ENCODE measurements at places on chromosomes 5 and 9.

GRCh38 chr5:132408456-132408855 lies 38.9 kb downstream of the SLC22A5 start:
- DNase-seq, result no peak

DNA sequence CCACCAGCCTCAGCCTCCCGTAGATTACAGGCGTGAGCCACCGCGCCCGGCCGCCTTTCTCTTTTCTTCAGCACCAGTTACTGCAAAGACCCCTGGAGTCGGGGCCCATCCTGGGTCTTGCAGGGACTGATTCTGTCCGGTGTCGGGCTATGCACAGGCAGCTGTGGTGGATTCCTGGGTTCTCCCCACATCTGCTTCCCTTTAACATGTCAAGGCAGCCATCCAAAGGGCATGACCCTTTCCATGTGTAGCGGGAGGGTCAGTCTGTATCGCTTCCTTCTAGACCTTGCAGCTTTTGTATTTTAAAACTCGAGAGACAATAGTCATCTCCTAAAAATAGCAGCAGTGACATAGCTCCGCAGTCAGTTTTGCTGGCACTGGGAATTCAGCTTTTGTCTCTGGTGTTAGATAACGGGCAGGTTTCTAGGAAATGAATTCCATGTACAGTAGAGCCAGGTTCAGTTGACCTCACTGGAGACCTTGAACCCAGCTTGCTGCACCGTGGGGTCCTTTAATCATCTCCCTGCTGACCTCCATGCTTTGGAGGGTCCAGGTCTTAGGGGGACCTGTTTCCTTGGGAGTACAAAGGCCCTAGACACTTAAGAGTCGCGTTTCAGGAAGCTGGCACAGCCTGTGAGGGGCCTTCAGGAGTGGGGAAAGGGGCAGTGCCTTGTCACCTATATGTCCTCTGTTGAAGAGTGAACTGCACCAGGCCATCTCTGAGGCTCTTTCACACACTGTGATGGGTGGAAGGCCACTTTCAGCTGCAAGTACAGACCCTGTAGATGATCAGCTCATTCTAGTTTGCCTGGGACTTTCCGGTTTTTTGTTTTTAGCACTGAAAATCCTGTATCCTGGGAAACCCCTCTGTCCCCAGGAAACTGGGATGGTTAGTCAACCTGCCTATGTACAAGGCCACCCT lies 13.8 kb downstream of the ANKRD33B start:
- DNase-seq, result no peak

DNA sequence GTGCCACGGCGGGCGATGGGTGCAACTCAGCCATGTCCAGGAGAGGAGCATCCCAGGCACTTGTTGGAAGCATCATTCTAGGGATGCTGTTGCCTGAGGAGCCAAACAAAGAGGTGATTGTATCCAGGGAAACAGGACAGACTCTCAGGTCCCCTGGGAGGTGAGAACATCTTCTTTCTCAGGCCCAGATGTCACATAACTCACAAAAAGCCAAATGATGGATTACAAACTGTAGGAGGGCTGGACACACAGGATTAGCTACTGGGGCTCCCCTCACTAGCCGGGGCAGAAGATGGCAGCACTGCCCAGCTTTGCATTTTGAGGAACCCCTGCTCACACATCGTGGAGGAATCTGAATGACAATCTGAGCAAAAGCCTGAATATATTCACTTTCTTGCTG lies 64.7 kb upstream of the NFIL3 start:
- no peak for DNase-seq

DNA sequence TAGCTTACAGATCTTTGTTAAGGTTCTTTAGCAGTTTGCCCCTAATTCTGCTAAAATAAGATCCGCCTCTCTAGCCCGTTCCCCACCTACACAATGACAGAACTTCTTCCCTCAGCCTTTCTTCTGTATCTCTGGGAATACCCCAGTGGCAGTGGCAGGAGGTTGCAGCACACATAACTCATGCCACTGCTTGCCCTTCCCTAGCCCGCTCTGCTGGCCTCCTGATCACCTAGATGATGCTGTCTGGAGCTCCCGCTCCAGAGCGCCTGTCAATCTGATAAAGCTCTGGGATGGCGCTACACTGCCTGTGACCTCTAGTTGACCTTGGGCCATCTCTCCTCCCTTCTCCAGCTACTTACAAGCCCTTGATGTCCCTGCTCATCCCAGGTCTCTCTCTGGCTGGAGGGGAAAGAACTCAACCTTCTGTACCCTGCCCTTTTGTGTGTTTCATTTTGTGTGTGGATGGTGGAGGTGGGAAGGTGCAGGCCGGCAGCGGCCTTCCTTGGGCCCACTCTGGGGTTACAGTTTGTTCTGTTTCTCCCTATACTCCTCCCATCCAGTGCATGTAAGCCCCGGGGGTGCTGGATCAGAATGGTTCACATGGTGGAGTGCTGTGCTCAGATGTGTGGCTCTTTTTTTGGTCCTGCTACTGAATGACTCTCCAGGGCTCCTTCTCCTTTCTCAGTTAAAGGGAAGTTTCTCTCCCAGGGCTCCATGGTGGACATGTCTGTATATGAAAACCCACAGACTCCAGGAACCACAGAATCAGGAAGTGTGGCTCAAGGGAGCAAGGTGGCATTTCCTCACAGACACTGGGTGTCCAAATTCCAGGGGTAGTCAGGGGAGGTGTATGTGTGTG lies 29.1 kb downstream of the MTX3 start:
- no peak for DNase-seq

- no peak for DNase-seq
These were observed 47.7 kb upstream of the RNF130 start for GRCh38 chr5:180119031-180119902.

GRCh38 chr9:18723366-18723765 lies 249.4 kb downstream of the ADAMTSL1 start:
- no peak for DNase-seq

DNA sequence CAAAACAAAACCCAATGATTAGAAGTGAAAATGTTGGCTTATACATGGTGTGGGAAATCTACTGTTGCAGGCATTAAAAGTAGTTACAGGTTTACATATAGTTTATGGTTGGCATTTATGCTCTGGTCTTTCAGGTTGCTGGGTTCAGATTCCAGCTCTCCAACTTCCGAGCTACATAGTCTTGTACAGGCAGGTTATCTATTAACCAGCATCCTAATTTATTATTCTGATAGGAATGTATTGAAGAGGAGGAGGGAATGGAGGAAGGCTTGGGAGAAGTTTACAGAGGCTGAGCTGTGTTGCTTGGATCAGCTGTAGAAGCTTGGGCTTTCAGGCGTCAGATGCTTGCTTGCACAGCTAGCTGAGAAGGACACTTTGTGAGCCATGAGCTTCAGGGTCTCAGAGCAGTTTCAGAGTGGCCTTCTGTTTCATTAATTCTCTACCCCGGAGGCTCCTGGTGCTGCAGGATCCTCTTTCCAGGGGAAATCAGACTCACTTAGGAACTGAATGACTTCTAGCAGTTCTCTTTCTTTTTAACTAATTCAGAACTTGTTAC lies 11.7 kb upstream of the ERBIN start:
- no peak for DNase-seq

DNA sequence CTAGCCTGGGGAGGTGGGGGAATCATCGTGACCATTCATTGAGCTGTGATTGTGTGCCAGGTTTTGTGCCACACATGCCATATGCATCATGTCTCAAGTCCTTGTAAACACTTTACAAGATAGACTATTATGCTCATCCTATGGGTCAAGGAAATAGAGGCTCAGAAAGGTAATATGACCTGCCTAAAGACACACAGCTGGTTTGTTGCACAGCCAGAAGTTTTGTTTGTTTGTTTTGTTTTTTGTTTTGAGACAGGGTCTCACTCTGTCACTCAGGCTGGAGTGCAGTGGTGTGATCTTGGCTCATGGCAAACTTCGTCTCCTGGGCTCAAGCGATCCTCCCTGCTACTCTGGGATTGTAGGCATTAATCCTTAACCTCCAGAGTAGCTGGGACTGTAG lies 21.4 kb upstream of the CRB2 start:
- no peak for DNase-seq

- no peak for DNase-seq
These were observed 88.3 kb downstream of the LHX2 start for GRCh38 chr9:124099860-124100259.

- peak; percentile 66 for DNase-seq
These were observed at the start of gene PDGFRB for GRCh38 chr5:150155258-150156026. TSS of gene PDGFRB (minus strand) at chr5:150155845. CDS start at chr5:150137047, 18,798 bp downstream.

- DNase-seq, result no peak
These were observed 462.6 kb upstream of the PAPPA start for GRCh38 chr9:115690786-115691496.

- no peak for DNase-seq
These were observed 35.9 kb upstream of the RAI14 start for GRCh38 chr5:34620185-34620584.

DNA sequence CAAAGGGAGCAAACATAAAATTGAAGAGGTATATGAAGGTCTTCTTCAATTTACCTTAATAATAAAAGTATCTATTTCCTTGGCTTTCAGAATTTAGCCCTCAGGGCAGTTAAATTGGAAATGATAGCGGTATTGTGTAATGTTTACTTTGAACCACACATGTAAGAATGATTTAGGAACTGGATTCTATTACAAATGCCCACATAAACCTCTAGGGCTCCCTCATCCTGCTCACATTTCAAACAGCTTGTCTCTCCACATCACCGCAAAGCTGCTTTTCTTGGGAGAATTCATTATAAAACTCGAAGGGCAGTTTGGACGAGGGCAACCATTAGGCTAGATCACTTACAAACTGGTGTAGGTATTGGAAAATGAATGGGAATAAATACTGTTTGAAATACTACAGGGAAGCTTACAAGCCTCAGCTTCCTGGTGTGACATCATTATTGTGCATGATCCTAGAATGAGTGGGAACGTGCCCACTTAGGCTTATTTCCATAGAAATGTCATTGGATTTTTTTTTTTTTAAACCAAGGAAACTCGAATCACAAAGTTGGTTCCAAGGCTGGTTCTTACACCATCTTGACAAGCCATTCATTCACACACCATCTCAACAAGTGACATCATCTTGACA lies 47.3 kb downstream of the MTRR start:
- no peak for DNase-seq

DNA sequence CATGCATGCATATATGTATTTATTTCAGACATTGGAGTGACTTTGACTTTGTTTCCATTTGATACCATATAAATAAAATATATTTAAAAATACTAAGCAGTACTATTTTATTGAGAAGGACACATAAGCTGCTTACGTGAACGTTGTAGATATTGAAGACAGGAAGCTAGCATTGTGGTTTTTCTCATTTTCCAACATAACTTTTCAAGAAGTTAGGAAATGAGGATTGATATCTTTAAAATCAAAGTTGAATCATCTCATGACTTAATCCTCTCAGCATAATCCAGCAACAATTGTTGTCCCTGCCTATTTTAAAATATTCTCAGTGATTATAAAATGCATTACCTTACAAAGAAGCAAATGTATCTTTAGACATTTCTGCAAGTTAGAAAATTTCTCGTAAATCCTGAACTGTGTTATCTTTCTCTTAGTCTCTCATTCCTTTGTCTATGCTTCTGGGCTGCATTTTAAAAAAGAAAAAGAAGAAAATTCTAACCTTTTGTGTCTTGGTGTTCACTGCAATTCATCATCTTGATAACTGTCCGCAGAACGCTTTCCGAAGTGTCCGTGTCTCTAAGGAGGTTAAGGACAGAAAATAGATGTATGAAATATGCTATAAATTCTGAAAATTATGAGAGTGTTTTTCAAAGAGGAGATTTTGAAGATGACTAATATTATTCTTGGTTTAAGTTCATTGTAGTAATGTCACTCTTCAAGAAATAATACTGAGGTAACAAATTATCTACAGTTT lies 1089.9 kb upstream of the CDH6 start:
- DNase-seq, result no peak

DNA sequence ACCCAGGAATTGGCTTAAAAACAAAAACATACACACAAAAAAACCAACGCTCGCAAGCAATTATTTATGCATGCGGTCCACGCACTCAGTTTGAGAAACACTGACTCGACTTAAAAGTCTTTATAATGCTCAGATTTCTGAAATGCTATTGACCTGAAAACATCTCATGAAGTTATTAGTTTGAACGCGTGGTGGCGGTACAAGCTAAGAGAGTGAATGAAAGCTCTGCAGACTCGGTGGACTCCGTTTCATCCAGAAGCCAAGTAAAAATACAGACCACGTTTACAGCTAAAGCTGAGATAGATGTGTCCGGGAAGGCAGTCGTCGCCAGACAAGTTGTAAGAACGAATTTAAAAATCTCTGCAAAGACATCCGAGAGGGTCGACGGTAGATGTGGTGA lies at the start of gene PCDHB6:
Gene PCDHB6, plus strand, starts transcription at position 246 of the 400 bp plus-strand sequence. CDS start 201 bp downstream, outside the sequence.
- no peak for DNase-seq

DNA sequence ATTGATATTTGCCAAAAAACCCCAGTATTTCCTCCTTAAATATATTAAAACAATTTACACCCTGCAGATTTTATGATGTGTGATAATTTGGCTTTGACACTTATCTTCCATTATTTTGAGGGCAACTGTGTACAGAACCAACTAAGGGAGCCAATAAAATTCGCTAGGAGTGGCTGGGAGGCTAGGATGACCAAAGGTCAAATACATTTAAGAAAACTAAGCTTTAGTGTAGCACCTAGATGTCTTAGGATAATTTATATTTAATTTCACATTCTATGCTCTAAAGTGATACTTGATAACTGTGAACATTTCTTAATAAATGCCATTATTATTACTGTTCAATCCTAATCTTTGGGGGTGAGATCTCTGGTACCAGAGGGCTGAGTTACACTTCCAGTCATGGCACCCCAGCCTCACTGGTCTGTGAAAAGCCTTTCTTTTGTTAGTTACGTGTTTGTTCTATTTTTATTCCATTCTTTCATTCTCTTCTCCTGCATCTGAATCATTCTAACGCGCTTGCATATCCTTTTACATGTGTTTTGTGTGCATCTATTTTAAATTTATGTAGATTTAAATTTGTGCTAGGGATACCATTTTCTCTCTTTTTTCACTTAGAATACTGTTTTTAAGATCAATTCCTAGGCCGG lies 19.1 kb downstream of the MSANTD3 start:
- DNase-seq, result no peak

- no peak for DNase-seq
These were observed 2385.2 kb upstream of the C9orf72 start for GRCh38 chr9:29958469-29958868.

DNA sequence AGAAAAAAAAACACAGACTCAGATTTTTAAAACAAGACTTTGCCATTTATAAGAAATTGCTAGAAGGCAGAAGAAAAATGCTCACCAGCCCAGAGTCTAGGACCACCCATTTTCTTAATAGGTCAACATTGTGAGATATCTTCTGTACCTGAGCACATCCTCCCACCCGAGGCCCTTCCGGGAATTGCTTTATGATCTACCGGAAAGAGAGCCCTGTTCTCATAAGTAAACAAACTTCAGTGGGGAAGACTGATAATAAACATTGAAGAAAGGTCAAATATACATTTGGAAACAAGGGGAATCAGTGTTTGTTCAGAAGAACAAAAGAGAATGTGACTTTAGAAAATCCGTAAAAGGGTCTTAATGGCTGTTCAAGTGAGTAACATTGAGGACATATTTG lies 44.4 kb downstream of the PRKACG start:
- no peak for DNase-seq

DNA sequence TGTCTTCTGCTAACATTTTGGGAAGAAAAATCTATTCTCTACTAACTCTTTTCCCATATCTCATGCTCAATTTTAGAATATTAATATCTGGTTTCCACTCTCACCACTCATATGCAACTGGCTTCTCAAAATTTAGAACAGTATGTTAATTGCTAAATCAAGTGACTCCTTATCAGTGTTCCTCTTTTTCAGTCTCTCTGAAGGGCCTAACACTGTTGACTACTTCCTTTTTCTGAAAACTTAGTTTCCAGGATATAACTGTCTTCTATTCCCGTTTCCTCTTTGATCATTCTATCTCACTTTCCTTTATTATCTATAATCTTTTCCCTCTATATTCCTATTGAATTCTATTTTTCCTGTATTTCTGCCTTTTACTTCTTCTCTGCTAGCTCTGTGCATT lies 1717.2 kb upstream of the C9orf72 start:
- no peak for DNase-seq
